Calu3 (cell line): ENCODE measurements at places on chromosomes 13 and 19. TPM values are rescaled to one million over a fixed set of nuclear protein-coding genes. Genes with fewer than 3 reads are reported as not detected.

DNA sequence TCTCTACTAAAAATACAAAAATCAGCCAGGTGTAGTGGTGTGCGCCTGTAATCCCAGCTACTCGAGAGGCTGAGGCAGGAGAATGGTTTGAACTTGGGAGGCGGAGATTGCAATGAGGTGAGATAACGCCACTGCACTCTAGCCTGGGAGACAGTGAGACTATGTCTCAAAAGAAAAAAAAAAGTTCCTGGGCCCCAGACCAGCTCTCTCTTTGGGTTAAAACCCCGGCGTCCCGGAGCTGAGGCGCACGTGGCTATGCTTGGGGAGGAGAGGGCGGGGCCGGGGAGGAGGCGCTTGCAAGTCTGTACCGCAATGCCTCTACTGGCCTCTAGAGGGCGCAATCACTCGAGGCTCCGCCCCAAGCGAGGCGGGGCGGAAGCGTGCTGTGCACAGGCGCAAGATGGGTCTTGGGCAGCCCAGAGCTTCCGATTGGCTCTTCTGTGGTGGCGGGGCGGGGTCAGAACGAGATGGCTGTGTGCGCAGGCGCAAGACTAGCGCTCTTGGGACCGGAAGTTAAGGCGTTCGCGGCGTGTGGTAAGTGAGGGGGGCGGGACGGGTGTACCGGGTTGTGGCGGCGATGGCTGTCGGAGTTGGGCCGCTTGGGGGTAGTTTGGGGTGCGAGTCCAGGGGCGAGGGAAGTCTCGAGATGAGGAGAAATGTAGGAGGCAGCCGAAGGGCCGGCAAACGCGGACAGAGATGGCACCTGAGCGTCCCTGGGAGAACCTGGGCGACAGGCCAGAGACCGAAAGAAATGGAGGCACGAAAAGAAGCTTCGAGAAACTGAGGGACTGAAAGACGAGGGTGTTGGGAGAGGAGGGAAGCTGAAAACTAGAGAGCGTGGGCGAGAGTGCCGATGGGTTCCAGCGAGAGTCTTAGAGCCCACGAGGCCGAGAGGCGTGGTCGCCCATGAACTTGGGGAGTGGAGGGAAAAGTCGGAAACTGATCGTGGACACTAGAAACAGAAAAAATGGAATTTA is at the start of gene DHX34:
Gene DHX34, plus strand, starts transcription at position 497 of the 977 bp plus-strand sequence. CDS start 3,716 bp downstream, outside the sequence.
- peak within 1 kb of the TSS; percentile 71 for H3K27ac ChIP-seq
- peak within 1 kb of the TSS; percentile 80 for H3K4me3 ChIP-seq
- H3K36me3 ChIP-seq: peaks cover 38% of the 10 kb centered on the region
- peak; percentile 99 for DNase-seq

DNA sequence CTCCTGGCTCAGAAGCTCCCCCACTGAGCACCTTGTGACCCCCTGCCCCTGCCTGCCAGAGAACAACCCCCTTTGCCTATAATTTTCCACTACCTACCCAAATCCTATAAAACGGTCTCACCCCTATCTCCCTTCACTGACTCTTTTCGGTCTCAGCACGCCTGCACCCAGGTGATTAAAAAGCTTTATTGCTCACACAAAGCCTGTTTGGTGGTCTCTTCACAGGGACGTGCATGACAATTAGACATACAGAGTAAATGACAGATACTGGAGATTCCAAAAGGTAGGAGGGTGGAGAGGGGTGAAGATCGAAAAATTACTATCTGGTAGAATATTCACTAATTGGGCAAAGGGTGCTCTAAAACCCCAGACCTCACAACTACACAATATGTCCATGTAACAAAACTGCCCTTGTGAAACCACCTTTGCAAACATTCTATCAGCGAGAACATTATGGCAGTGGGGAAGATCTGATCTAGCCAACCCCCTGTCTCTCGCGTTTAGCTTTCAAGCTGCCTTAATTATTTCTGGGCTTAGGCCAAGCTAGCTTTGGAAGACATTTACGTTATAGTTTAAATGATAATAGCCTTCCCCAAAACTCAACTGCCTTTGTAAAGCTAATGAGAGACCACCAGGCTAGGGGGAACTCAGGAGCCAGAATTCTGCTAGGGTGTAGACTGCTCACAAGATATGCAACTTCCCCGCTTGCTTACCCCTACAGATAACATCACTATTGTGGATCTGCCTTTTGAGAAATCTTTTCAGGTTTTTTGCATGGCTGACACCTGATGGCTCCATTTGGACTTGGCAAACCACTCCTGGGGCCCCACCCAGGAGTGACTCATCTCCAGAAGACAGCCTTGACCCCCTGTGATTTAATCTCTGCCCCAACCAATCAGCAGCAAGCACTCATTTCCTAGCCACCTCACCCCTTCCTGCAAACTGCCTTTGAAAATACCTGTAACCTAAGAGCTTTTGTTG is 1534.0 kb upstream of the SPRY2 start:
- no peaks in the 10 kb centered on the region for H3K36me3 ChIP-seq
- no peaks in the 10 kb centered on the region for H3K4me1 ChIP-seq
- no peak for DNase-seq
- no peaks in the 10 kb centered on the region for H3K27me3 ChIP-seq
- no peak overlapping the region for H3K27ac ChIP-seq

DNA sequence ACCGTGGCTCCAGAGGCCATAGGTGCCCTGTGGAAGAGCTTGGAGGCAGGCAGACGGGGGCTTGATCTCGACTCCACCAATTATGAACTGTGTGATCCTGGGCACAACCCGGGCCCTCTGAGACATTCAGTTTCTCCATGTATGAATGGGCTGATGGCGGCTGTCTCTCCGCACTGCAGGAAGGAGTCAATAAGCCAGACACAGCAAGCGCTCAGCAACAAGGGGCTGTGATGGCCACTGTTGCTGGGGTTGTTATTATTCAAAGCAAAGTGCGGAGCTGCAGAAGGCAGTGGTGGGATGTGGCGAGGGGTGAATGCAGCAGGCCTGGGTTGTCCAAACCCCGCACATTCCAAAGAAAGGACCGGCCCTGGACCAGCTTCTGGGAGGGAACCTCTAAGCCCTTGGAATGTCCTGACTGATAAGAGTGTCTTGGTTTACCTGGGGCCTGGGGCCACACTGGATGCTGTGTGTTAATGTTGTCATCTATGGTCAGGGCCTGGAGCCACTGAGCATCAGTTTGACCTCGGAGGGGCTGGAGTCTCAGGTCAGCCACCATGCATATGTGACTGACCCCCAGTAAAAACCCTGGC is 8.3 kb downstream of the TMEM143 start:
- DNase-seq: no peak
- H3K4me3 ChIP-seq: no peak overlapping the region
- H3K27me3 ChIP-seq: no peaks in the 10 kb centered on the region
- H3K4me1 ChIP-seq: peaks cover 15% of the 10 kb centered on the region
- H3K36me3 ChIP-seq: peaks cover 5% of the 10 kb centered on the region
- H3K27ac ChIP-seq: no peak overlapping the region

DNA sequence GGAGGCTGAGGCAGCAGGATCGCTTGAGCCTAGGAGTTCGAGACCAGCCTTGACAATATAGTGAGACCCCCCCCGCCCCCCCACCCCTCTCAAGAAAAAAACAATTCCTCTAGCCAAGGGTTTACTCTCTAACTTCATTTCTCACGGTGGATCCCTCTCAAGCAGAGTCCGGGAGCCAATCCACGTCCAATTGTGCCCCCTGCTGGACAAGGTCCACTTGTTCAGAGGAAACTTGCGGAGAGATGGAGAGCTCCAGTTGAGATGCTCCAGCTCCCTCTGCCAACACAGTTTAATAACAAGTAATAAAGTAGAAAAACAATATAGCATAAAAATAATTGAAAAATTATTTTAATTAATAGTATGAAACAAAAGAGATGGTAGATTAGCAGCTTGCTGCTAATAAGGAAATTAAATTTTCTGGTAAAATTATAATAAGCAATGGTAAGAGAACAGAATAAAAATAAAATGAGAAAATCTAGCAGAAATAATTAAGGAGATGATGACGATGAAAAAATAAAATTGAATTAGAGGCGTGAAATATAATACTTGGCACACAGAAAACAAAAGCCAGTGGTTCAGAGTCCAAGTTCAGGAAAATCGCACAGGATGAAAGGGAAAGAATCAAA is 14.5 kb upstream of the SIGLEC14 start:
- peaks cover 59% of the 10 kb centered on the region for H3K27me3 ChIP-seq
- no peak overlapping the region for H3K27ac ChIP-seq
- H3K36me3 ChIP-seq: no peaks in the 10 kb centered on the region
- H3K4me1 ChIP-seq: peaks cover 10% of the 10 kb centered on the region
- DNase-seq: peak; percentile 82
- H3K4me3 ChIP-seq: no peak overlapping the region

DNA sequence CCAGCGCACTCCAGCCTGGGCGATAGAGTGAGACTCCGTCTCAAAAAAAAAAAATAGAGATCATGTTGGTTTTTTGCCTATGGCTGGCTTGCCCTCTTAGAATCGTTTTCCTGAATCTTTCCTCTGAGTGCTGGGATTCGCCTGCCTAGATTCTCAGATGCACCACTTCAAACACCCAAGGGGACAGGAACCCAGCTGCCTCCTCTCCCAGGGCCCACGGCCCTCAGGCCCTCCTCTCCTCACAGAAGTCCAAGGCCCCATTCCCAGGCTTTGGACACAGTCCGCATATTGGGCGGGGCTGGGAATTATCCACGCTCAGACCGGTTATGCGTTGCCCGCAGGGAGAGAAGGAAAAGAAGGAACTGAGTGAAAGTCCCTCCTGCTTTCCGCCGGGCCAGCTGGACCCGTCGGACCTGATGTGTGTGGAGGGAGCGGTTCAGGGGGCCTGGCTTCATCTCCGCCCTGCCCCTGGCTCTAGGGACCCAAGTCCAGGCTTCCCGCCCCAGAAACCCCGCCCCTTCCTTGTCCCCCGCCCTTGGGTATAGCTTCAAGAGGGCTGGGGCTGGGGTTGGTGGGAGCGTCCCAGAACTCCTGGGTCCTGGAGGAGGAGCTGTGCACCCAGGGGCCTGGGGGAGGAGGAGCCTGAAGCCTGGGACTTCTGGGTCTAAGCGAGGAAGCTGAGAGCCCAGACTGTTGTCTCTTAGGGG is 5.8 kb downstream of the PPFIA3 start:
- H3K4me3 ChIP-seq: peak overlapping the region; percentile 17
- peaks cover 28% of the 10 kb centered on the region for H3K27me3 ChIP-seq
- H3K4me1 ChIP-seq: peaks cover 21% of the 10 kb centered on the region
- H3K36me3 ChIP-seq: peaks cover 17% of the 10 kb centered on the region
- DNase-seq: peak; percentile 15
- no peak overlapping the region for H3K27ac ChIP-seq

GRCh38 chr19:12873891-12874745 is 7.1 kb downstream of the DNASE2 start:
- no peak for DNase-seq
- H3K4me3 ChIP-seq: peak overlapping the region; percentile 85
- peak overlapping the region; percentile 67 for H3K27ac ChIP-seq
- peaks cover 40% of the 10 kb centered on the region for H3K36me3 ChIP-seq

GRCh38 chr13:113493315-113493951 is 2.9 kb upstream of the DCUN1D2 start:
- no peak for DNase-seq
- H3K36me3 ChIP-seq: peaks cover 21% of the 10 kb centered on the region
- peaks cover 15% of the 10 kb centered on the region for H3K4me1 ChIP-seq
- no peak overlapping the region for H3K27ac ChIP-seq
- no peak overlapping the region for H3K4me3 ChIP-seq
- no peaks in the 10 kb centered on the region for H3K27me3 ChIP-seq

GRCh38 chr19:7953060-7953459 is 9.6 kb upstream of the TIMM44 start:
- H3K4me3 ChIP-seq: no peak overlapping the region
- H3K36me3 ChIP-seq: peaks cover 5% of the 10 kb centered on the region

- no peak for DNase-seq
- peak overlapping the region; percentile 49 for H3K4me3 ChIP-seq
- no peaks in the 10 kb centered on the region for H3K4me1 ChIP-seq
- H3K27me3 ChIP-seq: no peaks in the 10 kb centered on the region
- H3K27ac ChIP-seq: no peak overlapping the region
- H3K36me3 ChIP-seq: peaks cover 11% of the 10 kb centered on the region
Observed at GRCh38 chr13:36920616-36921185, 663 bp upstream of the SMAD9 start.

- H3K27ac ChIP-seq: peak overlapping the region; percentile 29
- H3K4me1 ChIP-seq: no peaks in the 10 kb centered on the region
- peaks cover 19% of the 10 kb centered on the region for H3K36me3 ChIP-seq
- H3K4me3 ChIP-seq: no peak overlapping the region
- H3K27me3 ChIP-seq: no peaks in the 10 kb centered on the region
Observed at GRCh38 chr19:13095934-13096927, 6.4 kb downstream of the LYL1 start.

GRCh38 chr13:25132751-25133390 is 36.9 kb downstream of the PABPC3 start:
- no peak overlapping the region for H3K27ac ChIP-seq
- no peaks in the 10 kb centered on the region for H3K4me1 ChIP-seq
- DNase-seq: no peak
- peaks cover 70% of the 10 kb centered on the region for H3K27me3 ChIP-seq
- no peaks in the 10 kb centered on the region for H3K36me3 ChIP-seq
- H3K4me3 ChIP-seq: no peak overlapping the region

DNA sequence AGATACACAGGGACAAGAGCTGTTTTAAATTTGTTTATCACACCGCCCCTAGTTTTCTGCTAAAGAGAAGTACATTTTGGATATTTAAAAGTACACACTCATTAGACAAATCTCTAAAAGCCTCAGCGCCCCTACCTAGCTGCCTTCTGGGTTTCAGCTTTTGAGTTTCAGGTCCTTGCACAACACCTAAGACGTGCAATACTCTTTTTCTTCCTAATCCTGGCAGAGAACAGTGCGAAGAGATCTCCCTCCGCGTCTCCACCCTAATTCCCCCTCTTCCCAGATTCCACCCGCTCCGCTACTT is 421 bp upstream of the KLF5 start:
- H3K4me1 ChIP-seq: peaks cover 8% of the 10 kb centered on the region
- H3K36me3 ChIP-seq: peaks cover 49% of the 10 kb centered on the region
- peak overlapping the region; percentile 87 for H3K27ac ChIP-seq
- no peak for DNase-seq
- H3K27me3 ChIP-seq: no peaks in the 10 kb centered on the region
- H3K4me3 ChIP-seq: peak overlapping the region; percentile 83

GRCh38 chr19:35248310-35249145 is at the start of gene LSR:
TSS of gene LSR (plus strand) at chr19:35249002. CDS start at chr19:35249023, 21 bp downstream.
- peak within 1 kb of the TSS; percentile 96 for H3K27ac ChIP-seq
- peaks cover 64% of the 10 kb centered on the region for H3K36me3 ChIP-seq
- peak; percentile 98 for DNase-seq
- no peaks in the 10 kb centered on the region for H3K27me3 ChIP-seq
- H3K4me3 ChIP-seq: peak within 1 kb of the TSS; percentile 100

Gene LGALS14
- not detected in 2 replicates for total RNA-seq

Gene IGFL1
- not detected in 2 replicates for total RNA-seq

Gene OR7A5
- not detected in 2 replicates for total RNA-seq

Gene CDX2
- 1.0 TPM in 1 of 2 replicates, not detected in the other for total RNA-seq

Gene ELSPBP1
- not detected in 2 replicates for total RNA-seq

Gene CCNA1
- total RNA-seq: not detected in 2 replicates

Gene KIRREL2
- 0.17 and 0.26 TPM in 2 replicates for total RNA-seq

Gene LGALS16
- not detected in 2 replicates for total RNA-seq
